ENCODE measurements at places on chromosomes 13 and 19.

DNA sequence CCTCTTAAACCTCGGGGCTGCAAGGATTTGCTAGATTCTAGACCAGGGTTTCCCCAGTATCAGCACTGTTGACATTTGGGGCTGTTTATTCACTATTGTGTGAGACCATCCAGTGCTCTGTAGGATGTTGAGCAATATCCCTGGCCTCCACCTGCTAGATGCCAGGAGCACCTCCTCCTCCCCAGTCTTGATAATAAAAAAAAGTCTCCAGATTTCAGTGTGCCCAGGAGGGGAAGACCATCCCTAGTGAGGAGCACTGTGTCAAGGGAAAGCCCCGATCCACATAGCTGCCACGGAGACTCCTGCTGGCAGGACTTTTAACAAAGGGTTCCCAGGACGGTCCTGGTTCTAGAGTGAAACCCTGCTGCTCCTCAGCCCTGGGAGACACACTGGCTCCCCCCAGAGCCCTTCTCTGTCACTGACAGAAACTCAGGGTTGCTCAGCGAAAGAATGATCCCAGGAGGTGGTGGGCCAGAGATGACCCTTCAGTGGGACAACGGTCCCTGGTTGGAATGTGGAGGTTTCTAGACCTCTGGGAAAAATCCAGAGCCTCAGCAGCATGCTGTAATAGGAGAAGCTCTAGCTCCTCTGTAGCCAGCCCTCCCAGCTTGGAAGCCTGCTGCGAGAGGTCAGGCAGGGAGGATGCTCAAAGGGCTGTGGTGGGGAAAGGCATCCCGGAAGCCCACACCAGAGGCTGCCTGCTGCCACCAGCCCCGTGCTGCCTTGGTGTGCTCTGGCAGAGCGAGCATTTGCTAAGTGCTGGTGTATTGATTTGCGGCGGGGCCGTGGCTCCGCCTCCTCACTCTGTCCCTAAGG, 20.3 kb downstream of the LYL1 start:
- no peak for DNase-seq

DNA sequence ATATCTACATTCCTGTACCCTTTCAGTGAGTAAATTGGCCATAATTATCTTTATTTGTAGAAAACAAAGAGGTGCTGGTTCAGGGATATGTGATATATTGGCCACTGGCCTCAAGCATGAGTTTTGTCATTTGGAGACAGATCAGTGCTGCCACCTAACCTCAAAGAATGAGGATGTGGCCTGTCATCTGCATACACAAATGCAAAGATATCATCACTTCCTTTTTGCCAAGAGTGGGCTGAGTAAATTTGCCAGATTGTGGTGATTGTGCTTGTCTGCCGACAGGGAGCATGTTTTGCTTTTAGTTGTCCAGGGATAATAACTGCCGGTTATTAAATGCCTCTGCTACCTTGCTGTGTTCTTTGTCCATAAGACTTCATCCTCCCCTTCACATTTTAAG, 44.2 kb downstream of the WASF3 start:
- DNase-seq: no peak

DNA sequence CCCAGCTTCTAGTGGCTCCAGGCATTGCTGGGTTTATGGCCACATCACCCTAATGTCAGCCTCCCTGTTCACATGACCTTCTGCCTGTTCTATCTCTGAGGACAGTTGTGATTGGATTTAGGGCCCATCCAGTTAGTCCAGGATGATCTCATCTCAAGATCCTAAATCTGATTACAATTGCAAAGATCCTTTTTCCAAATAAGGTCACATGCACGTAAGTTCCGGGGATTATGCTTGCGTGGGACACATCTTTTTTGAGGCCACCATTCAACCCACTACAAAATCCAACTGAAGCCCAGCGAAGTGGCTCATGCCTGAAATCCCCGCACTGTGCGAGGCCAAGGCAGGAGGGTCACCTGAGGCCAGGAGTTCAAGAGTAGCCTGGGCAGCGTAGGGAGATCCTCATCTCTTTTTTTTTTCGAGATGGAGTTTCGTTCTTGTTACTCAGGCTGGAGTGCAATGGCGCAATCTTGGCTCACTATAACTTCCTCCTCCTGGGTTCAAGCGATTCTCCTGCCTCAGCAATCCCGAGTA, 12.3 kb downstream of the PLD3 start:
- no peak for DNase-seq

DNA sequence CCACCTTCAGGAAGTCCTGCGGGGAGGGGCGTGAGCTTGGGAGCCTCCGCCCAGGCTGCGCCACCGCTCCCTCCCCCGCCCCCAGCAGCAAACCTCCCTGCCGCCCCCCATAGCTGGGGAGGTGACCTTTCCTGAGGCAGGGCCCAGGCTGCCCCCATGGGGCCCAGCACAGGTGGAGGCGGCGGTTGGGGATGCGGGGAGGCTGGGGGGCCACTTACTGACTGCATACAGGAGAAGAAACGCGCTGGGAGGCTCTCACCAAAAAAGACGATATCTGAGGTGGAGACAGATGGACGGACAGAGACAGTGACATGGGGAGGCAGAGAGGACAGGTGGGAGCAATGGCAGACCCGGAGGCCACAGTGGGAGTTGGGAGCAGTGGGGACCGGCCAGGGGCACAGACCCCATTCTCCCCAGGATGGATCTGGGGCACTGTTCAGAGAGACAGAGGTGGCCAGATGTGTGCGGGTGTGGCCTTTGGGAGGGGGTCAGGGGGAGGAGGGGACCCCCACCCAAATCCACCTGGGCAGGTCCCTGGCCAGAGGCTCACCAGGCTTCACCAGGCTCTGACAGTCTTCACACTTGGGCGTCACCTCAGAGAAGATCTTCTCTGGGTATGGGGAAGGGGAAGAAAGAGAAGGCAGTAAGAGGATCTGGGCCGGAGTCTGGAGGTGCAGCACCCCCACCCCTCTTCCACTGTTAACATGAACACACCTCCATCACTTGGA, 3.0 kb upstream of the RINL start:
- no peak for DNase-seq

GRCh38 chr19:11383706-11384048, 437 bp downstream of the EPOR start:
- DNase-seq: no peak

DNA sequence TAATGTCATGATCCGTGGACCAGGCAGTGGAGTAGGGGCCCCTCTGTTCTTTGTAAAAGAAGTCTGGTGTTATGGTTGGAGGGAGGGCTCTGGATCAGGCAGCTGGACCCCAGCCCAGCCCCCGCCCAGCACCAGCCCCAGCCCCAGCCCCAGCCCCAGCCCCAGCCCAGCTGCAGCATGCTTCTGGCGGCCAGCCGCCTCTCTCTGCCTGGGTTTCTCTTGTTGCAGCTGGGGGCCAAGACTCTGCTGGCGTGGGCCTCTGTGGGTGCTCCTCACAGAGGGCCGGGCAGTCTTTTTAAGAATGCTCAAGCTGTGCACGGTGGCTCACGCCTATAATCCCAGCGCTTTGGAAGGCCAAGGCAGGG, 17.9 kb downstream of the DOT1L start:
- DNase-seq: no peak

DNA sequence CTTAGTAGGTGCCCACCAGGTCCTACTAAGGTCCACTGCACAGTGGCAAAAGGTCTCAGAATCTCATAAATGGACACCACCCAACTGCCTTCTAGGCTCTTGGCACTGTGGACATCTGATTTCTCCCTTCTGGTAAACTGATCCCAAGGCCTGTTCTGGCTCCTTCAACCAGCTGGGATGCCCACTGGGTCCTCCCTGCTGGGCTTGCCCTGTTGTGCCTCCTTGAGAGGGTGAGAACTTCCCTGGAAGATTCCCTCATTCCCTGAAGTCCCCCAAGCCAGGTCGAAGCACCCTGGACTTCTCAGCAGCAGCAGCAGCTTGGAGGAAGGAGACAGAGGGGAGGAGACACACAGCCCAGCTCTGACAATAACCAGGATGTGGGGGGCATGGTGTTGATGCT, 6.6 kb upstream of the ZNF492 start:
- DNase-seq: no peak

DNA sequence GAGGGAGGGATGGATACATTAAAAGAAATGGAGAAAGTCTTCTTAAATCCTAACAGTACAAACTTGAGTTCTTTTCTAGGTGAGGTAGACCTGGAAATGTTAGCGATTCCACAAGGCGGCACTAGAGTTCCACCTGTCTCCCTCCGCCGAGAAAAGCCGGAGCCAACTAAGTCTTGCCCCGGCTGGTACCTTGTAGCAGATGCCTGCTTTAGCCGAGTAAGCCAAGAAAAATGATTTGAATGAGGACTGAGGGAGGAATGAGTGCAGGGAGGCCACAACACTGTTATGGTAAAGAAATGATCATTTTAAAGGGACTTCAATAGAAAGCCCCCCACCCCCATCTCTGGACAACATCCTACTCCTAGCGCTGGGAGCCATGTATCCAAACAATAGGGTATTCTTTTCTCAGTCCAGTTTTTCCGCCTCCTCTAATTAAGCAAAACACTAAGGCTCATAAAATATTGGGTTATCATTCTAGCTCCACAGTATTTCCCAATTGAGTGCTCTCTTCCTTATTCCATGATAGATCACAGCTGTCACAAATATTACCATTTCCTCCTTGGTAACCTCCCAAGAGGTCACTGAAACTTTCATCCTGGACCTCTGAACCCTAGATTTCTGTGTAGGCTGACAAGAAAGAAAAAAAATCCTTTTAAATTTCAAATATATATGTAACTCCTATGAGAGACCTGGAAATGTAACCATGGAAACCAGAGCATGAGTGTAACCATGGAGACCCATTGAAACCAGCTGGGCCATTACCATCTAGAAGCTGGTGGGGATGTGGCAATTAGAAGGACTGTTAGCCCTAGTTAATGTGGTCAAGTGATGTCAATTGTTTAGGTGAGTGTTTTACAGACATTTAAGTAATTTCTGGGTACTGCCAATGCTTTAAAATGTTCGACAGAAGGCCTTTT, 58.3 kb downstream of the GPALPP1 start:
- peak; percentile 89 for DNase-seq

DNA sequence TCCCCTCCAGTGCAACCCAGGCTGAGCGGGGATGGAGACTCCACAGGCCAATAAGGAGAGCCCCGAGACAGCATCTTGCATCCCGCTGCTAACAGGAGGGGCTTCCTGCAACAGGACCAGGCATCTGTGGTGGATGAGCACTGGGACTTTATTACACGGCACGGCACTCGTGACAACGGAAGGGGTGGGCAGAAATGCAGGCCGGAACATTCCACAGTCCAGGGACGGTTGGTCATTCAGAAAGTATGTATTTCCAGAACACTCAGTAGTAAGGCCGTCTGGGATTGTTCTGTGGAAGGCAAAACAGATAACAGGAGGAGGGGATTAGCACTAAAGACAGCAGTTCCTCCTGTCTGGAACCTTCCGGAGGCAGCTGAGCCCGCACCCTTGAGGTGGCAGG, 3.3 kb upstream of the TM6SF2 start:
- DNase-seq: no peak

DNA sequence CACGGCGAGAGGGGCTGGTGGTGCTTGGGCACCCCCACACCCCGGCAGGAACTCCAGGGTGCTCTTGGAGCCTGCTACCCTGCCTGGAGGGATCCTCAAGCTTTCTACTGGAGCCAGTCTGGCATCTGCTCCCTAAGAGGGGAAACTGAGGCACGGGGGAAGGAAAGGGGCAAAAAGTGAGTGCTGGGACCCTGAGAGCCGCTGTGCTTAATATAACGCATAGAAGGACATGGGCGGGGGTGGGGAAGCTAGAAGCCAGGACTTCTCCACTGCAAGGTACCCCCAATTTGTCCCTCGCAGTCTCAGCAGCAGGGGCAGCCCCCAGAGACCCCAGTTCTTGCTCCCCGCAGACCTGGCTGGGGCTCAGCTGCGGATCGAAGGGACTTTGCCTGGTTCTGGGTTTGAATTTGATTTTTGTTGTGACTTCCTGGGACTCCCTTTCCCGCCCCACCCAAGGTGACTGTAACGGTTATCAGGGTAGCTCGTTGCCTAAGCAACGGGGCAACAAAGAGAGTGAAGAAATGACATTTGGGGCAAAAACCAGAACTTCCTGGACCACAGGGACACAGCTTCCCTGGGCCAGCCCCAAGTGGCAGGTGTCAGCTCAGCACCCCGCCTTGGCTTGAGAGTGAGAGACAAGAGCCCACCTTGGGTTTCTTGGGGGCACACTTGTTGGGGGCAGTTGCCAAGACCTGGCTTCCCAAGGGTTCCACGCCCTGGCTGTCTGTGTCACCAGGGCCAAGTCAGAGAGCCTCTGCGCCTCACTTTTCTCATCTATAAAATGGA, 638 bp downstream of the ADGRE5 start:
- no peak for DNase-seq

- DNase-seq: no peak
Measured at GRCh38 chr13:49046519-49046918, 70.8 kb downstream of the FNDC3A start.

DNA sequence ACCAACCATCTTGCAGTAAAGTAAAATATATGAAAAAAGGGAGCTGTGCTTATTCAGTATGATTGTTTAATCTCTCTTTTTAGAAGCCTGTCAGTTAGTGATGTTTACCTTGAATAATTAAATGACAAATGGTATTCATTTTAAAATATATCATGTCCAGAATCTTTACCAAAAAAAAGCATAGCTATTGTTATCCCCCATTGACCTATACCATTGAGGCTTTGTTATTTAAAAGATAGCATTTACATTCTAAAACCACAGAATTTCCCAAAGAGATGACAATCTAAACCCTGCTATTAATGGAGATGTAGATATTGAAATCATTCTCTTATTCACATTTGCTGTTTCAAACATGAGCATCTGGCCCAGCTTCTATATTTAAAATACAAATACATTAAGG, 2.2 kb downstream of the CNMD start:
- no peak for DNase-seq

- no peak for DNase-seq
Measured at GRCh38 chr19:9321338-9321737, 2.6 kb upstream of the ZNF559 start.

- DNase-seq: no peak
Measured at GRCh38 chr13:93794197-93794885, 567.7 kb downstream of the GPC6 start.

DNA sequence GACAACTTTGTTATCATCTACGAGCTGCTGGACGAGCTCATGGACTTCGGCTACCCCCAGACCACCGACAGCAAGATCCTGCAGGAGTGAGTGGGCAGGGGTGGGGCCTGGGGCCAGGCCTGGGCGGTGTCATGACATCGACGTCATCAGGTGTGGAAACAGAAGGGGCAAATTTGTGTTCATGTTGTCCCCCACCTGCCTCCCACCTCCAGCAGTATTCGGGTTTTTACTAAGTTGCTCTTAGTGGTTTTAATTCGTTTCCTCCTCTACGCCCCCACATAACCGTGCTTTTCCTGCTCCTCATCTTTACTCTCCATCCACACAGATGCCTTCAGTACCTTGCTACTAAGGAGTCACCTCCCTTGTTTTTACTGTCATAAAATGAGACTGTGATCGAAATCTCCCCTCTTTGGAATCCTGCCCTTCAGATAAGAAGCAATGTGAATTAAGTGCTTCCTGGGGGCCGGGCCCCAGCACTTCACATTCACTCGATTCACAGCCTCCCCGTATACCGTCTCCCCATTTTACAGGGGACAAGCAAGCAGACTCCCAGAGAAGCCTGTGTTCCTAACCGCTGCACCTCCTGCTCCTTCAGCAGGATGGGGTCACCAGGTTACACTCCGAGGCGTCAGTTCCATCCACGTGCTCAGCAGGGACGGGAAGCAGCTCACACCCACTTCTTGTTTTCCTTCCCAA, 10.5 kb downstream of the AP1M1 start:
- no peak for DNase-seq
